ENCODE measurements at places on chromosomes 3 and 15. TPM values are rescaled to one million over a fixed set of nuclear protein-coding genes. Genes with fewer than 3 reads are reported as not detected.
A peak's percentile ranks its signal among the peaks of the same experiment; 100 is the strongest.

The SCN10A gene
- total RNA-seq = not detected

The ANP32A gene
- 222 TPM for total RNA-seq

The C3orf70 gene
- 1.6 TPM for total RNA-seq

DNA sequence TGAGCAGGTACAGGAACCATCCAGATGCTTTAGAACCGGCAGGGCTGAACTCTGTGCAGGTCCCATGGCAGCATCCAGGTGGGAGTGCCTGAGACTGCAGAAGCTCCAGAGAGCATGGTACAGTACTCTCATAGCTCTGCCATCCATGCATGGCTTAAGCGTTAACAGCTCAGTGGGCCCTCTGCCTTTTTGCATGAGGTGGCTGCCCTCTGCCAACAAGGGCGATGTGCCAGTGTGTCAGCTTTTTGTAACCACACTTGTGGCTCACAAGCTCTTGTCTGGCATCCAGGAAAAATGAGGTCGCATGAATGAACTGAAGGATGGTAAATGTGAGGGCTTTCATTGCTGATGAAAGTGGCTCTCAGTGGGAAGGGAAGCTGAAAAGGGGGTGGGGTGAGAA, 950.1 kb downstream of the DIPK2A start:
- no peak overlapping the region for H3K4me3 ChIP-seq
- peaks cover 5% of the 10 kb centered on the region for H3K27me3 ChIP-seq
- peaks cover 6% of the 10 kb centered on the region for H3K4me1 ChIP-seq
- no peak for DNase-seq
- H3K36me3 ChIP-seq = no peaks in the 10 kb centered on the region

DNA sequence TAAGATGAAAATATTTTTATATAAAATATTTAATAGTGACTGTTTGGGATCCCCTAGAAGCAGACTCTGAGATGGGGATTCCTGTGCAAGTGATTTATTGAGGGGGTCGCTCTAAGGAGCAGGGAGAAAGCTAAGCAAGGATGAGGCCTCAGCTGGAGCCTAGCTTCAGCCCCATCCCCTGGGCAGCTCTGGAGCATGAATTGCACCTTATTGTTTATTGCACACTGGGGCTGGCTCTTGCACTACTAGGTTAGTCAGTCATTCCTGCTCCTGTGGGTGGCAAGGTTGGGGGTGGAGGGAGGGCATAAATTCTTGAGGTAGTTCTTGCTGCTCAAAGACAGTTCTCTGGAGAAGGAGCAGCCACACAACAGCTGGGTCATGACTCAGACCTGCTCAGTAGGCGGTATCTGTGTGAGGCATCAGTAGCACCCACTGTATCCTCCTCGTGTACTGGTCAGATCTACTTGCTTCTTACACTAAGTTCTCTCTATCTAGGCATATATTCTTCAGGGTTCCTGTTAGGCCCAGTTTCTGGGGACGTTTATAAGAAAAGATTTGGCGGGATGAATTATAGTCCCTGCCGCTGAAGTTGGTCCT, 27.2 kb upstream of the TNFSF10 start:
- no peaks in the 10 kb centered on the region for H3K27me3 ChIP-seq
- peaks cover 20% of the 10 kb centered on the region for H3K4me1 ChIP-seq
- no peak overlapping the region for H3K4me3 ChIP-seq
- H3K36me3 ChIP-seq = no peaks in the 10 kb centered on the region
- no peak for DNase-seq

DNA sequence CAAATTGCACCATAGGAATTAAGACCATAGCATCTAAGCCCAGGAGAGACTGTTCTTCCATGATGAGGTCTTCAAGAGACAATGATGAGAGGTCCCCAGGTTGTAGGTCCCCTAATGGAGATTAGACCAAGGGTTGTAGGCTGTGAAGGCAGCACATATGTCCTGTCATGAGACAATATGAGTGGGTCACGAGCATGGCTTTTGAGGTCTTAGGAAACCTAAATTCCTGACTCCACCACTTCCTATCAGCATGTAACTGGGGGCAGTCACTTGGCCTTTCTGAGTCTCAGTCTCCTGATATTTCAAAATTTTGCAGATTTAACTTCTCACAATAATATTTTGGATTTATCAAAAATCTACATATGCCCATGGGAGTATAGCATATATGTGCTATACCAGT, 31.3 kb downstream of the STAC start:
- H3K27ac ChIP-seq = no peak overlapping the region
- no peaks in the 10 kb centered on the region for H3K4me1 ChIP-seq
- no peaks in the 10 kb centered on the region for H3K36me3 ChIP-seq

- no peak for DNase-seq
- no peaks in the 10 kb centered on the region for H3K27me3 ChIP-seq
- peaks cover 24% of the 10 kb centered on the region for H3K4me1 ChIP-seq
- H3K4me3 ChIP-seq = peak overlapping the region; percentile 41
- H3K36me3 ChIP-seq = peaks cover 34% of the 10 kb centered on the region
- peak overlapping the region; percentile 88 for H3K27ac ChIP-seq
Measured at GRCh38 chr15:70833861-70834765, 19.8 kb downstream of the LARP6 start.

DNA sequence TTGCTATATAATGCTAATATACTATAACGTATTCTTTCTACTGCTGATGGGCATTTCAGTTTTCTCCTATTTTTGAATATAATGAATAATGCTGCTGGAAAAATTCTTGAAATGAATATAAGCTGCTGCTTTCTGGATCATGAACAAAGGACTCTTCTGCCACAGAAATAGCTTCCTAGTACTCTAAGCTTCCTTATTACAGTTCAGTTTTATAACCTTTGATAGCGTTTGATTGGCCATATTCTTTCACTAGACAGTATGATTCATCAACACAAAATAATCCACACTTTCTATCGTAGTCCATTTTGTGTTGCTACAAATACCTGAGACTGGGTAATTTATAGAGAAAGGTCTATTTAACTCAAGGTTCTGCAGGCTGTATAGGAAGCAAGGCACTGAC, 16.4 kb upstream of the UBE3A start:
- no peak overlapping the region for H3K4me3 ChIP-seq
- H3K27me3 ChIP-seq = no peaks in the 10 kb centered on the region
- no peak for DNase-seq
- no peak overlapping the region for H3K27ac ChIP-seq
- H3K36me3 ChIP-seq = no peaks in the 10 kb centered on the region

DNA sequence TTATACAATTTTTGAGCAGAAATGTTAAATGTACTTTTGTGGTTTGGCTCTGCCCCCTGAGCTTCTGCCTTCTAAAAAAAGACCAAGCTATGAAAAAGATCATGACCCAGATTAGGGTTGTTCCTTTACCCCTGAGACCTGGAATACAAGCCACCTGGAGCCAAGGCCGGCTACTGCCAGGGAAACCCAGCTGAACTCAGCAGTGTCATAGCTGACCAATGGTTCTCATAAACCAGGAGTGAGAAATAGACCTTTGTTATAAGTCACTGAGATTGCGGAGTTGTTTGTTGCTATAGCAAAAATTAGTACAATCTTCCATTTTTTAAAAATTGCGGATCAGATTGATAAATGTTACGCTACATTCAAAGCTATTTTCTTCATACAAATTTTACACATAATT, 1261.7 kb downstream of the ROBO1 start:
- H3K4me3 ChIP-seq = no peak overlapping the region
- no peak overlapping the region for H3K27ac ChIP-seq
- no peaks in the 10 kb centered on the region for H3K27me3 ChIP-seq
- no peak for DNase-seq
- H3K36me3 ChIP-seq = no peaks in the 10 kb centered on the region
- peaks cover 13% of the 10 kb centered on the region for H3K4me1 ChIP-seq
